A549 treated with AZD2906 at 1 μM for 4 hours (cell line): ENCODE measurements at places on chromosomes 5 and 9. TPM values are rescaled to one million over a fixed set of nuclear protein-coding genes. Genes with fewer than 3 reads are reported as not detected.

TAF11L8 gene
- not detected in 5 replicates for total RNA-seq

DMRT3 gene
- 0.03 TPM in 1 of 5 replicates, not detected in the others for total RNA-seq

FOXD4L5 gene
- 0.03 to 0.08 TPM (median 0.06 TPM) in 3 of 5 replicates, not detected in the others for total RNA-seq

RMRP gene
- 5.1 to 14.3 TPM (median 9.2 TPM) in 4 of 5 replicates, not detected in the other for total RNA-seq

CEP72 gene
- total RNA-seq = 8.0 to 10.7 TPM (median 10.3 TPM) in 5 replicates

TEK gene
- 0.11 to 0.19 TPM (median 0.15 TPM) in 5 replicates for total RNA-seq

FBP1 gene
- total RNA-seq = not detected in 5 replicates

NUTM2F gene
- 0.02 TPM in 1 of 5 replicates, not detected in the others for total RNA-seq

PDE6A gene
- 0.22 to 0.37 TPM (median 0.29 TPM) in 5 replicates for total RNA-seq

FBXL7 gene
- total RNA-seq = 1.1 to 1.6 TPM (median 1.3 TPM) in 5 replicates

KIF27 gene
- total RNA-seq = 0.67 to 1.6 TPM (median 1.1 TPM) in 5 replicates

ZNF608 gene
- 0.81 to 1.4 TPM (median 0.88 TPM) in 5 replicates for total RNA-seq

HMMR gene
- 19.7 to 28.1 TPM (median 22.9 TPM) in 5 replicates for total RNA-seq

PKD2L2 gene
- 0.05 to 0.09 TPM (median 0.07 TPM) in 3 of 5 replicates, not detected in the others for total RNA-seq

WASHC1 gene
- total RNA-seq = 6.9 to 12.3 TPM (median 11.2 TPM) in 5 replicates

OTP gene
- 0.03 to 0.12 TPM (median 0.09 TPM) in 5 replicates for total RNA-seq

IL11RA gene
- total RNA-seq = 3.9 to 6.4 TPM (median 5.6 TPM) in 5 replicates

CCDC187 gene
- 0.01 to 0.03 TPM (median 0.03 TPM) in 3 of 5 replicates, not detected in the others for total RNA-seq

PDZD2 gene
- 0.39 to 0.57 TPM (median 0.42 TPM) in 5 replicates for total RNA-seq

APBB3 gene
- 3.6 to 7.1 TPM (median 5.5 TPM) in 5 replicates for total RNA-seq

RARS1 gene
- 86.5 to 119 TPM (median 91.3 TPM) in 5 replicates for total RNA-seq

SLC34A3 gene
- 0.03 to 0.15 TPM (median 0.10 TPM) in 4 of 5 replicates, not detected in the other for total RNA-seq

SHISAL2B gene
- total RNA-seq = 0.15 TPM in 1 of 5 replicates, not detected in the others

PCSK1 gene
- total RNA-seq = 0.27 to 0.34 TPM (median 0.29 TPM) in 5 replicates

C1QTNF3 gene
- 0.11 to 0.20 TPM (median 0.18 TPM) in 5 replicates for total RNA-seq

CDHR2 gene
- 0.06 to 0.29 TPM (median 0.15 TPM) in 5 replicates for total RNA-seq

ECPAS gene
- total RNA-seq = 34.9 to 51.1 TPM (median 36.3 TPM) in 5 replicates

PCDHGA7 gene
- total RNA-seq = 0.71 to 1.2 TPM (median 0.76 TPM) in 5 replicates

SGTB gene
- 5.8 to 7.9 TPM (median 6.9 TPM) in 5 replicates for total RNA-seq

ARL14EPL gene
- total RNA-seq = 0.11 to 0.31 TPM (median 0.25 TPM) in 5 replicates

LIFR gene
- 6.7 to 10.9 TPM (median 8.3 TPM) in 5 replicates for total RNA-seq

OCLN gene
- total RNA-seq = 8.6 to 13.3 TPM (median 9.0 TPM) in 5 replicates

TNC gene
- total RNA-seq = 0.69 to 1.00 TPM (median 0.80 TPM) in 5 replicates

EGFLAM gene
- 0.21 to 0.39 TPM (median 0.23 TPM) in 5 replicates for total RNA-seq

SEMA5A gene
- total RNA-seq = under 0.01 TPM in 2 of 5 replicates, not detected in the others

PHF24 gene
- total RNA-seq = 0.07 to 0.19 TPM (median 0.13 TPM) in 5 replicates

PCDHGC3 gene
- total RNA-seq = 5.0 to 6.6 TPM (median 5.7 TPM) in 5 replicates

TEX48 gene
- total RNA-seq = not detected in 5 replicates

STK32A gene
- total RNA-seq = 0.13 to 0.40 TPM (median 0.22 TPM) in 5 replicates

C5orf52 gene
- total RNA-seq = not detected in 5 replicates

NEUROG1 gene
- total RNA-seq = not detected in 5 replicates

TRIM52 gene
- 5.2 to 7.2 TPM (median 5.5 TPM) in 5 replicates for total RNA-seq
